ENCODE measurements at places on chromosomes 3 and 15. TPM values are rescaled to one million over a fixed set of nuclear protein-coding genes. Genes with fewer than 3 reads are reported as not detected.

Gene ZPLD1
- total RNA-seq = 0.10 TPM

Gene TM6SF1
- total RNA-seq = 38.0 TPM

Gene CLPX
- 35.9 TPM for total RNA-seq

Gene PTPRG
- total RNA-seq = 30.5 TPM

Gene TUSC7
- total RNA-seq = not detected

Gene A4GNT
- total RNA-seq = not detected

Gene GNAT1
- not detected for total RNA-seq

Gene CYP1A2
- not detected for total RNA-seq

Gene RTP3
- total RNA-seq = not detected

Gene MRPL47
- total RNA-seq = 28.1 TPM

Gene VGLL3
- total RNA-seq = 1.1 TPM

Gene WDR73
- 15.6 TPM for total RNA-seq

Gene IQCF5
- not detected for total RNA-seq

Gene GPR15
- total RNA-seq = not detected

Gene PEX5L
- total RNA-seq = 0.05 TPM

Gene PDZRN3
- total RNA-seq = not detected

Gene P2RY1
- 1.3 TPM for total RNA-seq

Gene HYAL1
- 1.2 TPM for total RNA-seq

Gene KPNA4
- total RNA-seq = 39.7 TPM

Gene VIPR1
- total RNA-seq = 1.4 TPM

Gene PARP15
- total RNA-seq = 4.3 TPM

Gene CHRNB4
- not detected for total RNA-seq

Gene ANKRD34C
- not detected for total RNA-seq

Gene FOXL2NB
- total RNA-seq = 0.78 TPM

Gene EIF4E3
- total RNA-seq = 4.2 TPM

Gene TGM5
- not detected for total RNA-seq
